ENCODE measurements at places on chromosomes 4 and X. TPM values are rescaled to one million over a fixed set of nuclear protein-coding genes. Genes with fewer than 3 reads are reported as not detected.

- no peaks in the 10 kb centered on the region for H3K36me3 ChIP-seq
- no peaks in the 10 kb centered on the region for H3K4me1 ChIP-seq
- H3K4me3 ChIP-seq: no peak overlapping the region
- no peak for DNase-seq
- H3K27me3 ChIP-seq: no peaks in the 10 kb centered on the region
- no peak overlapping the region for H3K27ac ChIP-seq
Observed at GRCh38 chr4:95290702-95291101, 258.1 kb downstream of the UNC5C start.

DNA sequence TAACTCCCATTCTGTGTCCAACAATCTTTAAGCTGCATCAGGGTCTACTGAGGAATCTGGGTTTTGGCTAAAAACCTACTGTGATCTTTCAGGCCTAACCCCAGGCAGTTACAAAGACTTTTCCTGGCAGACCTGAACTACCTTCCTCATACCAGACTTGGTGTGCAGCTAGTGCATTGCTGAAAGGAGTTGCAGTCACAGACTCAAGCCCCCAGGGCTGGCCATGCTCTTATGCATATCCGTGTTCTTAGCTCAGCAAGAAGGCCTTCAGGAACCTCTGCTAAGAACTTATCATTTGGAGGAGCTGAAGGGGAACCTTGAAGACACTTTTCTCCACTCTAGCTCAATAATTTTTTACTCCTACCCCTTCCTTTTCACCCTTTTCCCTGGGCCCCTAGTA lies 147.5 kb downstream of the INPP4B start:
- peaks cover 78% of the 10 kb centered on the region for H3K4me1 ChIP-seq
- H3K36me3 ChIP-seq: no peaks in the 10 kb centered on the region
- no peak for DNase-seq
- no peak overlapping the region for H3K4me3 ChIP-seq

DNA sequence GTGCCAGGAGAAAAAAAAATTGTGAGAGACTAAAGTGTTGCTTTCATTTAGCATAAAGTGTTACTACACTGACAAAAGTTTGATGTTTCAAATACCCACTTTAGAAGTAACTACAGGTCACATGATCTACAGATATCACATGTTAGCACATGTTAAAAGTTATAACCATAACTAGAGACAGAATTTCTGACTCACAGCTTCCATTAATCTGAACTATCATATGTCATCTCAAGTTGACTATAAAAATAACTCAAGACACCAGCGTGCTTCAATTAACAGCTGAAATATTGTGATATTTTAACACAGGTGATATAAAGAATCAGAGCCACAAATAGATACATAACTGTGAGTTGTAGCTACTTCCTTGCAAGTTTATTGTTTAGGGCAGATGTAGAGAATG lies 591.5 kb upstream of the PITX2 start:
- no peaks in the 10 kb centered on the region for H3K4me1 ChIP-seq
- H3K27me3 ChIP-seq: no peaks in the 10 kb centered on the region
- H3K4me3 ChIP-seq: no peak overlapping the region
- no peaks in the 10 kb centered on the region for H3K36me3 ChIP-seq

DNA sequence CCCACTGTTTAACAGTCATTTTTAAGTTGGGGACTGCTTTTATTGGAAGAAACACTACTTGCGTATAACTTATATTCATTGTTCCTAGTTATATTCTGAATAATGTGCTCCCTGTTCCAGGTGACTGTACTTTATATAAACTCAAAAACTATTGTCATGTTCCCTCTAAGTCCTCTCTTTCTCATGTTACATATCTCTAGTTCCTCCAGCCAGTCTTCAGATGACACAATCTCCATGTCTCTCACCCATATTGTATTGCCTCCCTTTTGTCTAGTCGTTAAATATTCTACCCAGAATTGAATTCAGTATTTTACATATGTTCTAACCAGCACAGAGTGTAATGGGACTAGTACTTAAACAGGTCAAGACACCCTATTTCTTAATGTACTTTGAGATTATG lies 5.3 kb downstream of the VAMP7 start:
- H3K4me3 ChIP-seq: no peak overlapping the region
- no peak for DNase-seq
- H3K4me1 ChIP-seq: peaks cover 9% of the 10 kb centered on the region

DNA sequence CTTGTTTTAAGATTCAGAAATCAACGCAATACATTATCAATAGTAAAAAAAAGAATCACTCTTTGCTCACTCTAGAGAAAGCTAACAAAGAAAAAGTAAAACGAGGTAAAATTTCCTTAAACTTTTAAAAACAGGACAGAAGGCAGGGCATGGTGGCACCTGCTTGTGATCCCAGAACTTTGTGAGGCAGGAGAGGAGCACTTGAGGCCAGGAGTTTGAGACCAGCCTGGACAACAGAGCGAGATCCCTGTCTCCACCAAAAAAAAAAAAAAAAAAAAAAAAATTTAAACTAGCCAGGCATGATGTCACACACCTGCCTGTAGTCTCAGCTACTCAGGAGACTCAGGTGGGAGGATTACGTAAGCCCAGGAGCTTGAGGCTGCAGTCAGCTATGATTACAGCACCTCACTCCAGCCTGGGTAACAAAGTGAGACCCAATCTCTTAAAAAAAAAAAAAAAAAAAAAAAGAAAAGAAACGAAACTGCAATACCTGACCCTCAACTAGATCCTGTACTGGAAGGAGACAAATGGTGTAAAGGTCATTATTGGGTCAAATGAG lies 3.5 kb downstream of the CCNI start:
- H3K27me3 ChIP-seq: no peaks in the 10 kb centered on the region
- peak overlapping the region; percentile 98 for H3K27ac ChIP-seq
- DNase-seq: no peak

GRCh38 chr4:96603641-96604040 lies 763.7 kb downstream of the PDHA2 start:
- H3K4me1 ChIP-seq: no peaks in the 10 kb centered on the region
- H3K27me3 ChIP-seq: no peaks in the 10 kb centered on the region
- no peak for DNase-seq
- no peak overlapping the region for H3K4me3 ChIP-seq
- no peak overlapping the region for H3K27ac ChIP-seq

DNA sequence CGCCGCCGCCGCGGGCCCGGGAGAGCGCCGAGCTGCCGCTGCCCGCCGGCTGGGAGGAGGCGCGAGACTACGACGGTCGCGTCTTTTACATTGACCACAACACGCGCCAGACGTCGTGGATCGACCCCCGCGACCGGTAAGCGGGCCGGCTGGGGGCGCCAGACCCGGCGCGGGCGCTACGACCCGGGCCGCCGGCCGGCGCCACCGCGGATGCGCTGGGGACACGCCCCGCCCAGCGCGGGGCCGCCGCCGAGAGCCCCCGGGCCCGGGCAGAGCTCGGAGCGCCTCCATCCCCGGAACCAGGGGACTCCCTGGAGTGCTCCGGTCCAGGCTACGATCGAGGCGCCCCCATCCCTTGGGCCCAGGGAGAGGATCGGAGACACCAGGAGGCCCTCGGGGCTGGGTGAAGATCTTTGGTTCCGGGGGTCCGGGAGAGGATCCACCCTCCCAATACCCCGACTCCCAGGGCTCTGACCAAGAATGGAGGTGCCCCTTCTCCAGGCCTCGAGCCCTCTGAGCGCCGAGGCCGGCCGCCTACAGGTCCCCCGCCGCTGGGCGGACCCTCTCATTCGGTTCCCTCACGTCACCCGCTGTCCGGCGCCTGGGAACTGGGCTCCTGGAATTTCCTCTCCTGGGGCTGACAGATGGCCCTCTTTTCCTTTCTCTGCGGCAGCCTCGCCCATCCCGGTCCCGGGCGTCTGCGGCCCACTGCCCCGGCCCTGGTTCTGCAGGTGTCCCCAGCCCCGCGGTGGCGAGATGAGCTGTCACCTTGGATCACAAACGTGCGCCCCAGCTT lies 48.8 kb downstream of the CLDN34 start:
- no peaks in the 10 kb centered on the region for H3K27me3 ChIP-seq
- peak; percentile 8 for DNase-seq
- no peak overlapping the region for H3K4me3 ChIP-seq
- no peaks in the 10 kb centered on the region for H3K36me3 ChIP-seq
- H3K4me1 ChIP-seq: peaks cover 6% of the 10 kb centered on the region

DNA sequence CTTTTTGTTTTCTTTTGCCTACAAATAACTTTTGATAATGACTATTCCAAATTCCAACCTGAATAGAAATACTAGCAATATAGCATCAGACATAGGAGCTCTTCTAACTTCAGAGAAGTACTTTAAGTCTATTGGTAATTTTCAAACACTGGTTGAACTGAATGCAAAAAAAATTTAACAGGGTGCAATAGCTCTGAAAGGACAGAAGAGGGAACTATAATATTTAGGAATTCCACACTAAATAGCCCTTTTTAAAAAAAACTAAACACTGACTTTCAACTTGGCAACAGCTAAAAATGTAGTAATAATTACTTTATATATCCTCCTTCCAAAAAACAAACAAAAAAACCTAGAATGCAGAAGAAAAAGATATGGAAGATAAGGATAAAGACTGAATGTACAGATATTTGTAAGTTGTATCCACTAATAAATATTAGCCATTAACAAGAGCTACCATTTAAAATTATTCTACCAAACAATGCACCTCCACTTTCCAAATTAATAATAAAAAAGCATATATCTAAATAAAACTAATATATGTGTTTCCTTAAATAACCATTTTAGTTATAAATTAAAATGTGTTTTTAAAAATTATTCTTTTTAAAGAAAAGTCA lies 81.4 kb downstream of the FBXW7 start:
- H3K36me3 ChIP-seq: no peaks in the 10 kb centered on the region
- peaks cover 9% of the 10 kb centered on the region for H3K4me1 ChIP-seq
- DNase-seq: peak; percentile 7
- H3K27me3 ChIP-seq: no peaks in the 10 kb centered on the region
- H3K4me3 ChIP-seq: no peak overlapping the region

DNA sequence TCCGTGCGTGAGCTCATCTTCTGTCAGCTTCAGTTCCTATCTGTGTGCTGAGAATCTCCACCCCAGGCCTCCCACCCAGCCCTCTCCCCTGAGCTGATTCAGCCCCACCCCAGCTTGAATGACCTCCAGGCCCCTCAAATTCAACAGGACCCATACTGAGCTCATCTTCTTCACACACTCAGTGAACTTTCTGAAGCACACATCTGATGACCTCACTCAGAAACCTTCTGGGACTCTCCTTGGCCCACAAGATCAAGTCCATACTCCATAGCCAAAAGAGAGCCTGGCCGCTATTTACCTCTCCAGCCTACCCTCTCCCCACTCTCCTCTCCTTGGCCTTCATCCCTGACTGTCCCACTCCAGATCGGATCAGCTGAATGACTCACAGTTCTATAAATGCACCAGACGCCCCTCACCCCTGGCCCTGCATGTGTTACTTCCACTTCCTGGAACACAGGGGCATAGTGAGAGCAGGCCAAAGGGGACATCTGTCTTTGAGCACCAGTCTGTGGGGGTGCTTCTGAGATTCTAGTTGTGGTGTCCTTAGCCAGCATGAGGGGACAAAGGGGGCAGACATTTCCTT lies 62.5 kb downstream of the PJA1 start:
- H3K27me3 ChIP-seq: no peaks in the 10 kb centered on the region
- no peak overlapping the region for H3K4me3 ChIP-seq
- DNase-seq: no peak
- no peak overlapping the region for H3K27ac ChIP-seq
- H3K4me1 ChIP-seq: no peaks in the 10 kb centered on the region
- H3K36me3 ChIP-seq: no peaks in the 10 kb centered on the region

S100G gene
- total RNA-seq: not detected

STPG2 gene
- 0.30 TPM for total RNA-seq

Measured in naive thymus-derived CD4-positive, alpha-beta T cell (primary cell).